Fibroblast of lung (primary cell): ENCODE measurements at places on chromosomes 5 and 9. TPM values are rescaled to one million over a fixed set of nuclear protein-coding genes. Genes with fewer than 3 reads are reported as not detected.

LCN15 gene
- total RNA-seq: not detected in 2 replicates

TIMD4 gene
- not detected in 2 replicates for total RNA-seq

ADAMTS2 gene
- total RNA-seq: 16.2 and 27.0 TPM in 2 replicates

STPG3 gene
- not detected in 2 replicates for total RNA-seq

FOXD4 gene
- total RNA-seq: 0.17 and 0.26 TPM in 2 replicates

PCDHB4 gene
- total RNA-seq: 0.50 and 0.51 TPM in 2 replicates

HTR4 gene
- total RNA-seq: not detected in 2 replicates

WDR31 gene
- total RNA-seq: 3.1 and 4.0 TPM in 2 replicates

- H3K4me3 ChIP-seq: no peak overlapping the region
- DNase-seq: peak; percentile 85
- H3K27me3 ChIP-seq: no peaks in the 10 kb centered on the region
- no peaks in the 10 kb centered on the region for H3K4me1 ChIP-seq
- H3K36me3 ChIP-seq: no peaks in the 10 kb centered on the region
- no peak overlapping the region for H3K27ac ChIP-seq
Observed at GRCh38 chr5:81825237-81825636, 74.3 kb upstream of the SSBP2 start.

- H3K4me1 ChIP-seq: peaks cover 10% of the 10 kb centered on the region
- H3K36me3 ChIP-seq: no peaks in the 10 kb centered on the region
- H3K4me3 ChIP-seq: peak overlapping the region; percentile 61
- H3K27ac ChIP-seq: peak overlapping the region; percentile 50
- peak; percentile 47 for DNase-seq
Observed at GRCh38 chr5:80960531-80961375, 590 bp downstream of the RASGRF2 start.

GRCh38 chr5:158485604-158486081 lies 614.1 kb downstream of the EBF1 start:
- peaks cover 2% of the 10 kb centered on the region for H3K4me1 ChIP-seq
- no peaks in the 10 kb centered on the region for H3K27me3 ChIP-seq
- no peak overlapping the region for H3K4me3 ChIP-seq
- H3K27ac ChIP-seq: no peak overlapping the region
- peak; percentile 38 for DNase-seq

DNA sequence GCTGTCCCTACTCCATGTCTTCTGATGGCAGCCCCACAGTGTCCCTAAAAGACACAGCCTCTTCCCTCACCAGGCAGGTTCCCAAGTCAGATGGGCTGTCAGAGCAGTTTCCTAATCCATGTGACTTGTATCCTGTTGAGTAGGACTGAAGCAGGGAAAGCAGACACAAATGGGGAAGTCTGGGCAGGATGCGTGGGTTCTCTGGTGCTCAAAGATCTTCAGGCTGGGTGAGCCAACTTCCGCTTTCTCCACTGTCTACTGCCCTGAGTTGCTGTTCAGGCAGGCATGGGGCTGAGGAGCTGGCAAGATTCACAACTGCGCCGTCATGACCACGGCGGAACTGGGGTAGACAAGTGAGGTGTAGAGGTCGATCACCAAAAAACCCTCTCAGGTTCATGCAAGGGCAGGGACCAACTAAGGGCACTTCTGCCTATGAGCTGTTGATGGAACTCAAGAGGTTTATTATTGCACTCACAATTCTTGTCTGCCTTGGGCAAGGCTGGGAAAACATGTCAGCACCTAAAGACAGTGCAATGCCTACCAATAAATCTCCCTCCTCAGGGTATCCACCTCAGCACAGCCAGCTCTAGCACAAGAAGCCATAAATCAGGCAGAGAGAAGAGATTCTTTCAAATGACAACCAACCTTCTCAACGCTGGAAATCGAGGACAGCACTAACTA lies 83.4 kb downstream of the RAPGEF1 start:
- H3K4me1 ChIP-seq: peaks cover 11% of the 10 kb centered on the region

GRCh38 chr5:154058055-154059038 lies 19.6 kb downstream of the MFAP3 start:
- no peaks in the 10 kb centered on the region for H3K27me3 ChIP-seq
- peak; percentile 12 for DNase-seq
- H3K36me3 ChIP-seq: no peaks in the 10 kb centered on the region
- H3K4me3 ChIP-seq: no peak overlapping the region

GRCh38 chr5:122093415-122094180 lies 15.5 kb upstream of the LOX start:
- no peaks in the 10 kb centered on the region for H3K36me3 ChIP-seq
- peak overlapping the region; percentile 23 for H3K27ac ChIP-seq
- H3K4me3 ChIP-seq: peak overlapping the region; percentile 34
- DNase-seq: peak; percentile 70

- H3K27ac ChIP-seq: no peak overlapping the region
- H3K4me3 ChIP-seq: no peak overlapping the region
- no peaks in the 10 kb centered on the region for H3K36me3 ChIP-seq
- no peak for DNase-seq
- H3K27me3 ChIP-seq: peaks cover 7% of the 10 kb centered on the region
Observed at GRCh38 chr9:129247285-129248153, 69.5 kb upstream of the IER5L start.

DNA sequence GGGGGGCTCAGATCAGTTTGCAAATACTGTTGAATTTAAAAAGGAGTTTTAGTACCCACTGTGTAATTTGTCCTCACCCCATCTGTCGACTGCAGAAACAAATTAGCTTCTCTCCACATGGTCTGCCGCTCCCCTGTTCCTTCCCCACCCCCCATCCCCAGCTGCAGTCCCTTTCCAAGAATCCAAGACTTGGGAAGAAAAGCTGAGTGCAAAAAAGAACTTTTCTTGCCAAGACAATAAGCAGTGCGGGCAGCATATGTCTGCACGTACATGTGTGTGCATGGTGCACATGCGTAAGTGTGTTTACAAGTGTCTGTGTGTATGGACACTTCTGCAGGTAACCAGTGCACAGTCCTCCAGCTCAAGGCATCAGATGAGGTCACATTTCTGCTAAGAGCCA lies 125.7 kb upstream of the SMIM23 start:
- no peaks in the 10 kb centered on the region for H3K4me1 ChIP-seq
- H3K27me3 ChIP-seq: no peaks in the 10 kb centered on the region
- H3K36me3 ChIP-seq: no peaks in the 10 kb centered on the region

DNA sequence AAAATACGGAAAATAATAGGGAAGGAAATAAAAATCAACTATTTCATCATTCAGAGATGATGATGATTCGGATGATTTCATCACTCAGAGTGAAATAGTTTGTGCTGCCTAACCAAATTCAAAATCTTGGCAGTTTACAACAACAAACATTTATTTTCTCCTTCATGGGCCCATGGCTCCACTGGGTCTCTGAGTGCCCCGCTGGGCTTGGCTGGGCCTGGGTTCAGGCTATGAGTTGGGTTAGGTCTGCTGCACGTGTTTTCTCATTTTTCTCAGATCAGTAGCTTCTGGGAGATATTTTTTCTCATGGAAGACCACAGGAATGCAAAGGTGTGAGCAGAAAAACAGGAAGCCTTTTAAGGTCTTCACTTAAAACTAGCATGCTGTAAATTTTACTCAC lies 24.0 kb upstream of the F2RL1 start:
- DNase-seq: peak; percentile 39
- peaks cover 12% of the 10 kb centered on the region for H3K4me1 ChIP-seq
- no peak overlapping the region for H3K27ac ChIP-seq

- no peak for DNase-seq
- H3K36me3 ChIP-seq: peaks cover 13% of the 10 kb centered on the region
- H3K4me3 ChIP-seq: no peak overlapping the region
- no peak overlapping the region for H3K27ac ChIP-seq
- H3K4me1 ChIP-seq: no peaks in the 10 kb centered on the region
Observed at GRCh38 chr9:92633614-92634278, 36.2 kb downstream of the IPPK start.

GRCh38 chr5:88824892-88825583 lies 57.9 kb downstream of the MEF2C start:
- no peaks in the 10 kb centered on the region for H3K27me3 ChIP-seq
- no peak overlapping the region for H3K27ac ChIP-seq
- no peaks in the 10 kb centered on the region for H3K36me3 ChIP-seq
- H3K4me1 ChIP-seq: peaks cover 8% of the 10 kb centered on the region

DNA sequence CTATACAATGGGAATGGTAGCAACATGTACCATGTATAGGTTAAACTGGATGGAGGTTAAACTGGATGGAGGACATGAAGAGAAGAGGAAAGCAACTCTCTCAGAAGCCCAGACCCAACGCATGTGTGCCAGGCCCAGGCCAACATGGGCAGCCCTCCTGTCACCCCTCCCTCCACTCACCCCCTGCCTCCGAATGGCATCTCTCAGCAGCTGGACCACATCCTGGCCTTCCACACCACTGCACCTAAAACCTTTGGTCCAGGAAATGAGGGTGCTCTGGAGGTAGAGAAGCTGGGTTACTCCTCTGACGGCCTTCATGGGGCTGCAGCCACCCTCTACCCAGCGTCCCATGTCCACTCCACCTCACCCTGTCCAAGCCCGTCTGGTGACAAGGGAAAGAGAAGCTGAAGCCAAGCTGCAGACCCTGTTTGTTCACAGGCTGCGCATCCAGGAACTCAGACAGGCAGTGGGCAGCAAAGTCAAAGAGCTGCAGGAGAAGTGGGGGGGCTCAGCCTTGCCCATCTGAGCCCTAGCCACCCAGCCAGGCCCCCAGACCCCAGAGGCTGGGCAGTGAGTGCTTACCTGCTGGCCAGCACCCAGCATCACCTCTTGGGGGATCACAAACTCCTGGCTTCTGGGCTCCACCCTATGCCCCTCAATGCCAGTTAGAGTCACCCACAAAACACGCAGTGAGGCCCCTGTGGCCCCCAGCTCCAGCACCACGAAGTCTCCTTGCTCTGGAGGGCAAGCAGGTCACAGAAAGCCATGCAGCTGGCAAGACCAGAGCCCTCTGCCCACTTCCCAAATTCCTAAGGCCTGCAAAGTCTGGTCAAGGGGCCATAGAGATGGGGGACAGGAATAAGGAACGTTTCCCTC lies 8.5 kb downstream of the HK3 start:
- H3K27ac ChIP-seq: no peak overlapping the region
- H3K4me1 ChIP-seq: no peaks in the 10 kb centered on the region

GRCh38 chr5:93019896-93020295 lies 561.1 kb downstream of the NR2F1-AS1 start:
- H3K27ac ChIP-seq: no peak overlapping the region
- H3K36me3 ChIP-seq: no peaks in the 10 kb centered on the region
- H3K27me3 ChIP-seq: no peaks in the 10 kb centered on the region
- DNase-seq: no peak

GRCh38 chr9:136729144-136729543 lies 13.6 kb downstream of the LCN10 start:
- no peak for DNase-seq
- H3K4me3 ChIP-seq: peak overlapping the region; percentile 62
- H3K4me1 ChIP-seq: peaks cover 14% of the 10 kb centered on the region
- H3K27me3 ChIP-seq: no peaks in the 10 kb centered on the region
- no peak overlapping the region for H3K27ac ChIP-seq

GRCh38 chr9:94909250-94909894 lies 182.9 kb downstream of the AOPEP start:
- no peaks in the 10 kb centered on the region for H3K27me3 ChIP-seq
- peak; percentile 50 for DNase-seq
- no peak overlapping the region for H3K27ac ChIP-seq
- peaks cover 10% of the 10 kb centered on the region for H3K4me1 ChIP-seq

GRCh38 chr5:172575816-172576545 lies 65.1 kb upstream of the NEURL1B start:
- peaks cover 14% of the 10 kb centered on the region for H3K27me3 ChIP-seq
- H3K4me1 ChIP-seq: no peaks in the 10 kb centered on the region
- no peak overlapping the region for H3K4me3 ChIP-seq
- H3K36me3 ChIP-seq: no peaks in the 10 kb centered on the region
- no peak for DNase-seq

GRCh38 chr5:112338681-112339337 lies 80.3 kb downstream of the EPB41L4A start:
- H3K4me1 ChIP-seq: no peaks in the 10 kb centered on the region
- no peak overlapping the region for H3K27ac ChIP-seq
- peak; percentile 45 for DNase-seq
- H3K27me3 ChIP-seq: no peaks in the 10 kb centered on the region
- H3K36me3 ChIP-seq: no peaks in the 10 kb centered on the region

DNA sequence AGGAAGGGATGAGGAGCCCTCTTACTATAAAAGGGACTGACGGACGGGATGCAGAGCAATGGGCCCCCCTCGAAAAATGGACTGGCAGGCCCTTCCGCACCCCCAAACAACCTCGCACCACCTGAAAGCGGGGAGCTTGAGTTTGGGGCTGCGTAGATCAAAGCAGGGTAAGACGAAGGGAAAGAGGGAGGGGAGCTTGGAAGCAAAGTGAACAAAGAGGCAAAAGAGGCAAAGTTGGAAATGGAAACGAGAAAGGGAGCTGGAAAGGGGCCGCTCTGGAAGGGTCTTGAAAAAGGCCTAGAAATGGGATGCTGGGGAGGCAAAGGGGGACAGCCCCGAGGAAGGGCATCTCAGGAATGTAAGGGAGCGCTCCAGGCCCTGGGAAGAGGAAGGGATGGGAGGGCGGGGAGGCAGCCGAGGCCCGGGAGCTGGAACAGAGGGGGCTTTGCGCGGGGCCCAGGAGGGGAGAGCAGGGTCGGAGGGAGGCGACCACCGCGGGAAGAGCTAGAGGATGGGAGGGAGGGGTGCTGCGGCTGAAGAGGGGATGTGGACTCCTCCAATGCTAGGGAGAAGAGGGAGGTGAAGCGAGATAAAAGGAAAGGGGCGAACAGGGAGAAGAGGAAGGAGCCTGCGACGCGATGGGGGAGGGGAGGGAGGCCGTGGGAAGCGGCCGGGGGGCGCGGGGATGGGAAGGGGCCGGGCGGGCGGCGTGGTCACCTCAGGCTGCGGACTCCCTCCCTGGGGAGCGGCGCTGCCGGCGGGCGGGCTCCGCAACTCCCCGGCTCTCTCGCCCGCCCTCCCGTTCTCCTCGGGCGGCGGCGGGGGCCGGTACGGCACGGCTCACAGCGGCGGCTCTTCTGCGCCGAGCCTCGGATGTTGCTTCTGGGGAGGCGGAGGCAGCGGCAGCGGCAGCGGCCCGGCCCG lies 577 bp downstream of the RNF145 start:
- peak overlapping the region; percentile 96 for H3K27ac ChIP-seq
- no peaks in the 10 kb centered on the region for H3K36me3 ChIP-seq
- DNase-seq: peak; percentile 46
- peaks cover 2% of the 10 kb centered on the region for H3K4me1 ChIP-seq

GRCh38 chr9:121889990-121890563 lies 203.0 kb downstream of the TTLL11 start:
- no peak overlapping the region for H3K4me3 ChIP-seq
- DNase-seq: no peak
- H3K4me1 ChIP-seq: peaks cover 13% of the 10 kb centered on the region
- no peaks in the 10 kb centered on the region for H3K36me3 ChIP-seq
- H3K27ac ChIP-seq: no peak overlapping the region
- H3K27me3 ChIP-seq: no peaks in the 10 kb centered on the region
